Retina (tissue), 1 donor: ENCODE measurements at places on chromosomes 2 and 18.

DNA sequence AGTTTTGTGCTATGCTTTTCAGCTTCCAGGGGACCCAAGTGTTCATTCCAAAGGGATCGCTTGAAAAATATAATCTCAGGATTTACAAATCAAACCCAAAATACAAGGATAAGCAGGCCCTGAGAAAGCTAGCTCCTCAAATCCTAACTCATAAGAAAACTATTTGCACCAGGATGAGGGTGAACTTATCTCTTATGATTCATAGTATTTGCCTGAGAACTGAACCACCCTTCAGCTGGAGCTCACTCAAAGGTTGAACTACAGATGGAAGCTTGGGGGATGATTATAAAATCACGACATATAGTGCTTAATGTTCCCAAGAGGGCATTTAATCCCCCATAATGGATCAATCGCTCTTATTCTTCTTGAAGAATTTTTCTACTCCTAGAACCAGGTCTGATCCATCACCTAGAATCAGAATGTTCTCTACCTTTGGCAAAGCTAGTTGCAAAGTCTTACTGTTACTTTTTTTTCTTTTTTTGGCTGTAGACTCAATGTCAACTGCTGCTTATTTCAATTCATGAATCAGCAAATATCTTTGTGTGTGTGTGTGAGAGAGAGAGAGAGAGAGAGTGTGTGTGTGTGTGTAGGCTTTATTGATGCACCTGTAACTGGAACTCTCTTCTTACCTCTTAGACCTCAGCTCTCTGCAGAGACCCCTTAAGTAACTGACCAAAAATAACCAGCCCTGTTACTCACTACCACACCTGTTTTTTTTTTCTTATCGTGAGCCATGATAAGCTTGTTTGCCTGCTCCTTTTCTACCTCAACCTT is 44.8 kb downstream of the ARL4C start:
- DNase-seq: no peak

DNA sequence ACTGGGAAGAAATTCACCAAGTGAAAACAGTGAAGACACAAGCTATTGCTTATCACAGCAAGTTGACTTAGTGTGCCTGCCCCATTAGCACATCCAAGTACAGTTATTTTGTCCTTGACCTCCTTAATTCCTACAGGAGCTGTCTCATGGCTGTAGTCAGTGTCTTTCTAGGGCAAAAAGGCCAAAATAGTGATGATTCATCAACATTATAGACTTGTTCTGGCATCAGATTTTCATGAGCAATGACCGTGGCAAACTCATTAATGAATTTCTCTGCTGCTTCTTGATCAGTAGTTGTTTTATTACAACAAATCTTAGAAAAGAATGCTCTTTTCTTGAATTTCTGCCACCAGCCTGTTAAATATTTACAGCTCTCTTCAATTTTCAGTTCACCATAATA is 1169.3 kb upstream of the DDX18 start:
- DNase-seq: no peak

GRCh38 chr2:166560022-166560421 is 66.0 kb upstream of the SCN7A start:
- no peak for DNase-seq

- no peak for DNase-seq
Measured at GRCh38 chr2:109143214-109144187, 14.5 kb downstream of the SH3RF3 start.

- DNase-seq: no peak
Measured at GRCh38 chr2:23425885-23426262, 40.9 kb downstream of the KLHL29 start.

- peak; percentile 94 for DNase-seq
Measured at GRCh38 chr2:69012310-69013141, 453 bp upstream of the ANTXR1 start.

DNA sequence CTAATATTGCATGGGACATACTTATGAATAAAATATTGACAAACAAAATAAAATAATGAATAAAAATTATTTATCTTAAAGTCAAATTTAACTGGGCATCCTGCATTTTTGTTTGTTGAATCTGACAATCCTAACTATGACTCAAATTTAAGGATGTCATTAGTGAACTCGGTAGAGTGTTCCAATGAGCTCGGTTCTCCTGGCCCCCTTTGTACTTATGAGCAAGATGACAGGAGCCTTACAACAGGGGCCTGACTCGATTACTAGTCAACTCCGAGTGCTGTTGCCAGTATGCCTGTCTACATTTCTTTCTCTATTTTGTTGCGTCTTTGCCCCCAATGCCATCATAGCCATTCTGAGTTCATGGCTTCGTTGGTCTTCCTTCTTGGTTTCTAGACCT is 40.3 kb downstream of the HRH4 start:
- no peak for DNase-seq

- no peak for DNase-seq
Measured at GRCh38 chr2:216328347-216328746, 43.9 kb downstream of the MARCHF4 start.

DNA sequence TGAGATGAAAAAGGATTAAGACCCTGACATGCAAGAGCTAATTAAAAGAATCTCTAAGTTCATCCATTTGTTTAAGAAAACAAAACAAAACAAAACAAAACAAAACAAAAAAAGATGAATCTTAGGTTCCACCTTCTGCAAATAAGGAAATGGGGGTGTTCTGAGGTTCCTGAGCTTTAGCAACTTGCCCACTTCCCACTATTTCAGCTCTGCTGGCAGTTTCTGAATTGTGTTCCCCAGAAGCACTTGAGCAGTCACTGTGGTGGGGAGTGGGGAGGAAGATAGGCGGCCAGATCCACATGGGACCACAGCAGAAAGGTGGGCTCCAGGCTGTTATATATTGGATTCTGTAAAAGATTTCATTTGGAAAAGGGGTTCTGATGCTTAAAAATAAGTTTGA is 20.3 kb downstream of the INO80C start:
- DNase-seq: no peak

DNA sequence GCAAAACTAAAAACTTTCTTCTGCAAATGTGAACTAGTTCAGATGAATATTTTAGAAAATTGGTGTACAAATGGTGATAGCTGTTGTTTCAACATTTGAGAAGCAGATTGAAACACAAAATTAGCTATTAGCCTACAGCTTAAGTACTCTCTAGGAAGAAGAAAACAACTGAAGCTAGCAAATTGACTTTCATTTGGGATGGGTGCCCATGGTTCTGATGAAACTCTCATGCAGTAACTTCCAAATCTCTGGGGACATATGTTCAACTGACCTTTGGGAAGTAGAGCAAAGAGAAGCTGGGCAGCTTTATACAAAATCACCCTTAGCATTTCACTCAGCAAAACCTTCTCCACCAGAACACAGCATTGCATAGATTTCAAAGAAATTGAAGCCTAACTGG is 119.0 kb downstream of the GALNT13 start:
- DNase-seq: no peak

DNA sequence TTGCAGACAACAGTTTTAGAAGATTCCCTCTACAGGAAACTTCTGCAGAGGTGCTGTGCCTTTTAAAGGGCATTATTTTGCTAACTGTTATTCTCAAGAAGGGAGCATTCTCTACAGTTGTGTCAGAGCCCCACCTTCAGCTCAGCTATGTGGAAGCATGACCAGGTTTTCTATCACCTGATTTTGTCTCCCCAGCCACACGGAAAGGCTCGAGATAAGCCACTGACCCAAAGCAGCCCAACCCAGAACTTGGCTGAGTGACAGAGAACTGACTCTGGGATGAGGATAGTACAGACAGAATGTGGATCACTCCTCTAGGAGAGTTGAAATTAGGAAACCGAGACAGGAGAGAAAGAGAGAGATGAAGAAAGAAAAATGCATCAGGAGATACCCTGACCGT is 10.7 kb downstream of the COL4A4 start:
- no peak for DNase-seq

GRCh38 chr2:239910404-239910803 is 114.7 kb downstream of the NDUFA10 start:
- DNase-seq: no peak

DNA sequence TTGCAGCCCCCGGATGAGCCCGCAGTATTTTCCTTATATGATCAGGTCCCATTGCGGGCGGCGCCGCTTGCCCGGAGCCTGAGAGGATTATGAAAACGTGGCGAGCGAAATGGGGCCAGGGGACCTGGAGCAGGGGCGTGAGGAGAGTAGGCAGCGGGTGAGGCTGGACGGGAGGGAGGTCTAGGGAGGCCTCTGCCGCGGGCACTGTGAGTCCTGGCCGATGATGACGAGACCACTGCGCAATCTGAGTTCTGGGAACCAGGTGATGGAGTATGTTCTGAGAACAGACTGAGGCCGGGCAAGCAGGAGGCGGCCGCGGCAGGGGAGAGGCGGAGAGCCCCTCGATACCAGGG is 790 bp upstream of the ACAA2 start:
- no peak for DNase-seq

DNA sequence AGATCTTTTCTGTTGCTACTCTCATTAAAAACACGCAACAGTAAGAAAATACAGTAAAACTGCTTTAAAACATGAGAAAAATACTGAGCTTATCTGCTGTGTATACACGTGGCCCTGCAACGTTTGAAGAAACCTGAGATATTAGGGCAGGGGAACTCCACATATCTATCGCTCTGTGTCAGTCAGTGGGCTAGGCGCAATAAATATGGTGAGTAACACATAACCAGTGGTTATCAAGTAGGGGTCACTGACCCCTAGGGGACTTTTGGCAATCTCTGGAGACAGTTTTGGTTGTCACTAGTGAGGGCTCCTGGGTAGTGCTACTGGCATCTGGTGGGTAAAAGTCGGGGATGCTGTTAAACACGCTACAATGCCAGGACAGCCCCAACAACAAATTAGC is 14.9 kb downstream of the STAT1 start:
- DNase-seq: no peak

GRCh38 chr2:205860885-205861284 is 178.6 kb downstream of the NRP2 start:
- DNase-seq: no peak

GRCh38 chr2:100237163-100237562 is 85.1 kb downstream of the LONRF2 start:
- DNase-seq: no peak

- peak; percentile 98 for DNase-seq
Measured at GRCh38 chr2:11465485-11466306, at the start of gene E2F6. E2F6 (minus strand) TSS chr2:11466161; CDS start chr2:11465879, 282 bp downstream.

DNA sequence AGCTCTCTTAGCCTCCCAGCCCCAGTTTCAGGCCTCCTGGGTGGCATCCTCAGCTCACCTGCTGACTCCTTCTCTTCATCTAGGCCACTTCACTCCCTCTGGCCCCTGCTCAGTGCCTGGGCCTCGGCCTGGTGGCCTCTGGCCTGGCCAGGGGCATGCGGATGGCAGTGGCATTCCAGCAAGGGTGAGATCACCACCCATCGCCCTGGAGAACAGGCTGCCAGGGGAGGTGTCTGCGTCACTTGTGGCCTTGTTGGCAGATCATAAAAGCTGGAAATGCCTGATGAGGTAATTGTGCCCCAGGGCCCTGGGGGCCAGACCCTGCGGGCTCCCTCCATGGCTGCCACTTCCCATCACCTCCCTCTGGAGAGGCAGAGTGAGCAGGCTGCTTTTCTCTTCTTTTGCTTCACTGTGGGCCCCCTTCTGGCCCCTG is 72.5 kb upstream of the SMAD2 start:
- DNase-seq: peak; percentile 56

GRCh38 chr2:72931280-72931910 is 14.1 kb downstream of the EMX1 start:
- no peak for DNase-seq

GRCh38 chr18:44849361-44849760 is 168.7 kb downstream of the SETBP1 start:
- no peak for DNase-seq

- peak; percentile 75 for DNase-seq
Measured at GRCh38 chr2:235050980-235051351, 99.1 kb downstream of the SH3BP4 start.

GRCh38 chr2:109313343-109313742 is 184.3 kb downstream of the SH3RF3 start:
- no peak for DNase-seq
